ENCODE measurements at places on chromosomes 4 and X.

- DNase-seq = no peak
Measured at GRCh38 chr4:8905226-8905772, 33.7 kb upstream of the HMX1 start.

DNA sequence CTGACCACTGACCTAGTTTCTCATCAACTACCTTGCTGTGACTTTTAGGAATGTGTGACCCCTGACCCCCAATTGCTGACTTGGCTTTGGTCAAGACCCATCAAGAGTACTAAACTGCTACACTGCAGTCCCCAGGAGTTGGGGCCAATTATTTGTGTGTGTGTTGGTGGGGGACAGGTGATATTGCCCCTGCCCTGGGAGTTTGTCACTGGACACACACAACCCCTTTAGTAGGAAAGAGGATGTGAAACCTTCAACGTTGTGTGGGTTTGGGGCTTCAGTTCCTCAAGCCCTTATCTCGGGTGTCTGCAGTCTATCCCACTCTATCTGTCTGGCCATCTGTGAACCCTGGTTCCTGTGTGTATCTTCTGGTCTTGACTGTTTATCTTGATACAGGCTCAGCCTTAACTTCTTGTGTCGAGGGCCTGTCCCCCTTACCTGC is 6.5 kb downstream of the SASH3 start:
- no peak for DNase-seq

DNA sequence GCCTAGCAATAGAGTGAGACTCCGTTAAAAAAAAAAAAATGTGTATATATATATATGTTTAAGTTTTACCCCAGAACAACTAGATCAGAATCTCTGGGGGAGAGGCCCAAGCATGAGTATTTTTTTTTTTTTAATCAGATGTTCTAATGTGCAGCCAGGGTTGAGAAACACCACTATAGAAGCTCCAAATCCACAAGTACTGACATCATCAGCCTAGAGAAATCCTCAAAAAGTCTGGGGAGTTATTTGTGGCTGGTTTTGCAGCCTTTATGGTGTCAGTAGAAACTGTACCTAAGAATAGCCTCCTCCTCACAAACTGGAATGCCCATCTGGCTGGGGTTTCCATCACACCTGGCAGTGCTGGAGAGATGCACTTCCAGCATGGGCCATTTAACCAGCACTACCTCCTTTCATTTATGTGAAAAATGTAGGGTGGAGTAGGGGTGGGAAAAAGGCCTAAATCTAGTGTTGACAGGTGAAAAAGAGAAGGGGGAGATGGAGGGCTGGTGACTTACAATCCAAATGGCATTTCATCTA is 93.5 kb downstream of the CBLL2 start:
- peak; percentile 18 for DNase-seq

DNA sequence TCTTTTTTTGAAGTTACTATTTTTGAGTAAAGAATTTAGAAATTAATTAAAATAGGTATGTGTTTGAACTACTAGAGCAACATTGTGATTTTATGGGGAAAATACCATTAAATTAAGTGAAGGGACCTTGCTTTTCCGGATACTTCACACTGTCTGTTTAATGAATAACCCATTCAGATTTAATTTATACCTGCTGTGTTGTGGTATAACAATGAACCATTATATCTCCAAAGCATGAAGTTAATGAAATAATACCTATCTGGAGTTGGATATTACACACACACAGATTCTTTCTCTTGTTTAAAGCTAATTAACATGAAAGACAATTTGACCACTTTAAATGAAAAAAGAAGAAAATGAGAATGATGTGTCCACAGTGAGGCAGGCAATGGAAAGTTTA is 195.0 kb upstream of the GPRIN3 start:
- no peak for DNase-seq

GRCh38 chr4:74174941-74175340 is 17.0 kb downstream of the MTHFD2L start:
- no peak for DNase-seq

- DNase-seq = no peak
Measured at GRCh38 chr4:3760841-3761240, 5.3 kb upstream of the ADRA2C start.

DNA sequence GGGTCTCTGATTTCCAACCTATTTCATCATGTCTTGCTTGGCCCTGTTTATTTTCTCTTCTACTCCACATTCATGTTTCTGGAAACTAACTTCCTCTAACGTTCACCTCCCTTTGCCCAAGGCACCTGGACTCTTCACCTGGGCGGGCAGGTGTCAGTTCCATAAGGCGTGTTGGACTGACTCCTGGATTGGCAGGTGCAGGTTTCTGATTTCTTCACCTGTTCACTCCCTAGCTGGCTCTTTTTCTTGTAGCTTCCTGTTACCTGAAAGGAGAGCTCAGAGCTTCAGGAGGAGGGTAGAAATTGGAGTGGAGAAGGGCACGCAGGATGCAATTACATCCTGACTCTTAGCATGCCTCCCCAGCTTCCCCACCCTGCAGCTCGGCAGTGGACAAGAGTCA is 350.8 kb upstream of the KLF3 start:
- DNase-seq = no peak

DNA sequence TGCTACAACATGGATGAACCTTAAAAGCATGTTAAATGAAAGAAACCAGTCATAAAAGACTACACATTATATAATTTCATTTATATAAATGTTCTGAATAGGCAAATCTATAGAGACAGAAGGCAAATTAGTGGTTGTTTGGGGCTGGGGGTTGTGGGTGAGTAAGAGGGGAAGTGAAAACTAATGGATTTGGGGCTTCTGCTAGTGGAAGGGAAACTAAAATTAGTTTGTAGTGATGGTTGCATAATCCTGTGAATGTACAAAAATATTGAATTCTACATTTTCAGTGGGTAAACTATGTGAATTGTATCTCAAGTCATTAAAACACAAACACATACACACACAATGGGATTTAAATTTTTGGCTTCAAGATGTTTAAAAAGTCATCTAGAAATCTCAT is 25.4 kb upstream of the LIMCH1 start:
- DNase-seq = no peak

- DNase-seq = no peak
Measured at GRCh38 chrX:15815779-15816437, 25.6 kb downstream of the ZRSR2 start.

GRCh38 chr4:155529272-155529671 is 137.4 kb upstream of the GUCY1A1 start:
- no peak for DNase-seq

GRCh38 chrX:12868747-12869146 is 1.9 kb downstream of the TLR7 start:
- DNase-seq = no peak

GRCh38 chr4:19947349-19947748 is 304.4 kb upstream of the SLIT2 start:
- DNase-seq = peak; percentile 86

- peak; percentile 39 for DNase-seq
Measured at GRCh38 chrX:63506320-63506719, 155.2 kb upstream of the SPIN4 start.

DNA sequence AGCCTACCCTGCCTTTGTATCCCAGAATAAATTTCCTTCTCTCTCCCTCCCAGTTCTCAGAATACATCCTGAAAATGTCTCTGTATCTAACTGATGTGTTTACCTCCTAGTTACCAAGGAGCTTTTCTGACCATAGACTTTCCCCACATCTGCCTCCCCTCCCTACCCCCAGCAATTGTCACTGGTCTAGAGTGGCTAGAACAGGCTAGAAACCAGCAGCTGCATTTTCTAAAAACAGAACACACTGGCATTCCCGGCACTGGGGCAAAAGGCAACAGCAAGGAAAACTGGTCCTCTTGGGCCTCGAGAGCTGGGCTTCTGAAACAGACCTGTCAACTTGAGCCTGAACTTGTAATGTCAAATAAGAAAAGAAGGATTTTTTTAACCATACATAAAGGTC is 16.4 kb downstream of the TASL start:
- no peak for DNase-seq

GRCh38 chr4:25727711-25728493 is 72.3 kb downstream of the SLC34A2 start:
- no peak for DNase-seq

Measured in astrocyte of the spinal cord (primary cell).